ENCODE measurements at places on chromosomes 7 and 10. TPM values are rescaled to one million over a fixed set of nuclear protein-coding genes. Genes with fewer than 3 reads are reported as not detected.

DNA sequence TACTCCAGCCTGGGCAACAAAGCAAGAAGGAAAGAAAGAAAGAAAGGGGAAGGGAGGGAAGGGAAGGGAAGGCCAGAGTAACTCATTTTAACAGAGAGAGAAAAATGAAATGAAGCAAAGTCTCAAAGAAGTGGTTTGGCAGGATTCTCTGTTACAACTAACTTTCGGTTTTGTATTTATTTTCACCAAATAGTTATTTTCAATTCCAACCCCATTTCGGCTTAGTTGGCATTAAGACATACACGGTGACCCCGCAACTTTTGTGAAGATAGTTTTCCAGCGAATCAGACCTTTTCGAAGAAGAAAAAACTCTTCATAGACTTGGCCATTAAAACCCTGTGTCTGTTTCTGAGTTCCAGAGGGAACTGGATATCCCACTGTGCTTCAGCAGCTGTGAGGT is 45.2 kb upstream of the LYZL2 start:
- H3K4me3 ChIP-seq: no peak overlapping the region
- no peak overlapping the region for H3K27ac ChIP-seq
- peaks cover 5% of the 10 kb centered on the region for H3K36me3 ChIP-seq
- H3K27me3 ChIP-seq: peaks cover 3% of the 10 kb centered on the region
- H3K4me1 ChIP-seq: peaks cover 26% of the 10 kb centered on the region

Gene EIF5AL1
- 0.48 TPM for total RNA-seq

DNA sequence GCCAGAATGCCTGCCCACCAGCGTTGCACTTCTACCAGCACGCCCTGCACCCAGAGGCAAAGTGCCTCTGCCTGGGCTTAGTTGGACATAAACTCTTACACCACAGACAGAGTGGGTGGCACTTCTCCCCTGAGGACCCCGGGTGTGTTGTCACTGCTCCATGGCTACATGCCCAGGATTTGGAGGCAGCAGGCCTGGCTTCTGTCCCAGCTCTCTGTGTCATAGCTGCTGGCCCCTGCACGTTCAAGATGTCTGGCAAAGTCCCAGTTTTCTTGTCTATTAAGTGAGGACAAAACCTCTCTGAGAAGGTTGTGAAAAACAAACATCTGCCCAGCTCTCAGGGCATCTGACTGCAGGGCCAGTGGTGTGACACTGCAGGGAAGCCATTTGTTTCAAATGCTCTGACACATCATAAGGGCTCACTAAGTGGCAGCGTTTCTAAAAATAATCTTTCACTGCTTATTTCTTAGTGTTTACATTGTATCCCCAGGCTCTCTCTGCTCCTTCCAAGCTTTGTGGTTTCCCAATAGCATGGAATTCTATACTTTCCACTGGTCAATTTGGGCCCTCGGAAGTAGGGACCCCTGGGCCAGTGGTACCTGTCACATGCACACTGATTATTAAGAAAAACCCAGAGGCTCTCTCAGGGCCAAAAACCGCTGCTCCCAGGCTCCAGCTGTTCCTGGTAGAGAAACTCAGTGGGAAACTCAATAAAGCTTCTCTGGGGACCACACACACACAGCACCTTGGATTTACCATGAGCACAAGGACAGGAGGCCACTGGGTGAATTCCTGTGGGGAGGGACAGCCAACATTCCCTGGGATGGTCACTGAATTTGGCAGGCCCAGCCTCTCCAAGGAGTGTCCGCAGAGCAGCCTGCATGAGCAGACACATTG is 86.2 kb upstream of the ANLN start:
- peaks cover 44% of the 10 kb centered on the region for H3K4me1 ChIP-seq
- H3K4me3 ChIP-seq: peak overlapping the region; percentile 25
- peak overlapping the region; percentile 74 for H3K27ac ChIP-seq
- H3K36me3 ChIP-seq: no peaks in the 10 kb centered on the region

- peaks cover 7% of the 10 kb centered on the region for H3K4me1 ChIP-seq
- H3K4me3 ChIP-seq: no peak overlapping the region
- H3K27ac ChIP-seq: no peak overlapping the region
- no peaks in the 10 kb centered on the region for H3K36me3 ChIP-seq
These were observed 4.2 kb downstream of the AFAP1L2 start for GRCh38 chr10:114400091-114400490.

Gene SCIN
- total RNA-seq: 1.9 TPM

All from HFFc6 (cell line).